NCI-H1436 (cell line): ENCODE measurements at places on chromosomes 11 and 22.
A peak's percentile ranks its signal among the peaks of the same experiment; 100 is the strongest.

DNA sequence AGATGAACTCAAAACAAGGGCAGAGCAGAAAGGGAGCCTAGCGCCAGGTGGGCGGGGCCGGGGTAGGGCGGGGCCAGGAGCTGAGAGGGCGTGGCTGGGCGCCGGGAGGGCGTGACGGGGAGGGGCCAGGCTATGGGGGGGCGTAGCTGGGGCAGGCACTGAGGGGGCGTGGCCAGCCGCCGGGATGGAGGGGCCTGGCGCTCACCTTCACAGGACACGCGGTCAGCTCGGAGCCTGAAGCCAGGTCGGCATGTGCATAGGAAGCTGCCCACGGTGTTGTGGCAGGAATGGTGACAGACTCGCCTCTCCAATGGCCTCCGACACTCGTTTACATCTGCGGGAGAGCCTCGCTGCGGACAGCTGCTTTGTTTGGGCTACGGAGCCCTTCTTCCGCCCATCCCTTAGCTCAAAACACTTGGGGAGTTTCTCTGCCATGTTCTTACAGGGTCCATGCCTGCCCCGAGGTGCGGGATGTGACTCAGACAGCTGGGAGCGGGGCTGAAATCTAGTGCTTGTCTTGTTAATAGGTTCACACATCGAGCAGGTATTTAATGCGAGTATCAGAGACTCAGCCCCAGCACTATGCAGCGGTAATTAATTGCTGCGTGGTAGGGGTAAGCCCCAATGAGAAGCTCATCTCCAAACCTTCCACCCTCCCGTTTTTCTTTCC lies 13.4 kb downstream of the VWCE start:
- DNase-seq = no peak

GRCh38 chr11:8339592-8340022 lies 75.9 kb upstream of the LMO1 start:
- DNase-seq = no peak

- DNase-seq = no peak
Observed at GRCh38 chr11:69830086-69830485, 10.9 kb upstream of the FGF3 start.

DNA sequence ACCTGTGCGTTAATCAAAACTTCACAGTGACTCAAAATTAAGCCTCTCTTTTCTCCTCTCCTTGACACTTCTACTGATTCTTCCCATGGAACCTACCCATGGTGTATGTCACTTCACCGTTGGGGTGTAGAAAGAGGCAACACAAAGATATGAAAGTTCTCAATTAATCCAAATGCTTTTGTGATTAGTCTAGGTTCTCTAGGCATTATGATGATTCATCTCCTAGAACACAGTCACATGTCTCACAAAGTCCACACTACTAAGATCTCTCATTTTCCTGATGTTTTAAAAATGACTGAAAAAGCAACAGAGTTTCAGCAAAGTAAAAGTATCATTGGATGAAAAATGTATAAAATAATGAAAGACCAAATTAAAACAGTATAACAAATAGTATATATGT lies 13.7 kb upstream of the SCGB2A2 start:
- no peak for DNase-seq

- no peak for DNase-seq
Observed at GRCh38 chr11:109970516-109971183, 122.5 kb upstream of the ZC3H12C start.

GRCh38 chr11:128814856-128815705 lies 52.0 kb downstream of the KCNJ1 start:
- DNase-seq = peak; percentile 3

DNA sequence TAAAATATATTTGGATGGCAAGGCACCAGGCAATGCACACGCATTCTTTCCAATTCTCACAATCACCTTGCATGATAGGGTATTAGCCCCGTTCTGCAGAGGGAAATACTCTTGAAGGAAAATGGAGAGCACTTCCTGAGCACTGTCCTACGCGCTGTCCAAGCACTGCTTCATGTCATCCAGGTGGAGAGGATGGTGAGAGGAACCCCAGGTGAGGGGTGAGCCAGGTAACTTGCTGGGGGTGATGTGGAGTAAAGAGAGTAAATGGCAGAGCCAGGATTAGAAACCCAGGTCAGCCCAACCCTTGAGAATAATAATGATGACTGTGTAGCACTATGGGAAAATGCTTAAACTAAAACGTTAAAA lies 711 bp upstream of the PACSIN2 start:
- no peak for DNase-seq

- DNase-seq = no peak
Observed at GRCh38 chr22:46145361-46145851, 4.9 kb upstream of the PPARA start.

DNA sequence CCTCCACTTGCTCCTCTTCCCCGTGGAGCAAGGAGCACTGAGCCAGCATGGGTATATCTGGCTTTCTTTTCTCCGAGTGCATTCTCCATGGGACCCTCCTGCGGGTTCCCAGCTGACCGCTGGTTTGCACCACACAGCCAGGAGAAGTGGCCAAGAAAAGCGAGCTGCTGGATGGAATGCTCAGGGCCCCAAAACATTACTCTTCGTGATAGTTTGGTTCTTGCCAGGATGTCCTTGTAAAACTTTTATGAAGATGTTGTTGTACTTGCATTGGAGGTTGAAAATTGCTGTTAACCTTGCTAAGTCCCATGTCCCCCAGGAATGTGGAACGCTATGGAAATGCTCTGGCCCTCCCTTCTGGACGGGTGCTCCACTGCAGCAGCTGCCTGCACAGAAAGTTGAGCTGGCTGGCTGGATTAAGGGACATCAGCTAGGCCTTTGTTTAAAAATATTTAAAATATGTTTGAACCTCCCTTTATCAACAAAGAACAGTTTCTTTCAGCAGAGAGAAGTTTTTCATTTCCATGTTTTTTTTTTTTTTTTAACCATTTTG lies 68.7 kb downstream of the ZNRF3 start:
- DNase-seq = no peak

GRCh38 chr22:27045103-27045947 lies 387.9 kb downstream of the MIAT start:
- DNase-seq = no peak

DNA sequence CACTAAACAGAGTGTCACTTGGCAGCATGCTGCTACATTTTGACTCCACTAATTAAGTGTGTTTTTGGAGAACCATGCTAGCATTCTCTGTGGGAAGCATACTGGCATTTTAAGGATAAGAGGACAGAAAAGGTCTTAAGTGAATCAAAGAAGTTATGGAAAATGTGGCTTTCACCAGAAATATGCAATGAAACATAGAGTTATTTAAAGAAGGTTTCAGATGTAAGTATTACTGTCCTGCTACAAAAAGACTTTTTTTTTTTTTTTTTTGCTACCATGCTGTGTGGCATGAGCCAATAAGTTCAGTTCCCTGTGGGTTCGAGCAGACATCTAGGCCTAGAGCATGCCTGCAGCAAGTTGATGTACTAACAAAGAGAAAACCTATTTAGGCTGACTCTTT lies 187.6 kb downstream of the MSANTD4 start:
- DNase-seq = no peak

DNA sequence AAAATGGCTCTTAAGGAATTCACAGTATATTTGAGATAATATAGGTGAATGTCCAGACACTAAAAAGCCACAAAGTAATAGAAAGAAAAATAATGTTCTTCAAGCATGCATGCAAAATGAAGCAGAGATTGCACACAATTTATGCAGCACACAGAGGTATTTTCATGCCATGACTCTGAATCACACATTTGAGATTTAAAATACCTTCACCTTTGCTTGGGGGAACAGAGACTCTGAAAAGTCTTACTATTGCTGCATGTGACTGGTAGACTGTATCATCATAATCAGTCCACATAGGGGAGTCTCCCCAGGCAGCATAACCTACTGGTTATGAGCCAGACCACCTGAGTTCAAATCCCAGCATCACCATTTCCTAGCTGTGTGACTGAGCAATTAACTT lies 96.2 kb downstream of the RCN1 start:
- no peak for DNase-seq

- peak; percentile 80 for DNase-seq
Observed at GRCh38 chr11:113992459-113993110, 17.7 kb downstream of the HTR3A start.

DNA sequence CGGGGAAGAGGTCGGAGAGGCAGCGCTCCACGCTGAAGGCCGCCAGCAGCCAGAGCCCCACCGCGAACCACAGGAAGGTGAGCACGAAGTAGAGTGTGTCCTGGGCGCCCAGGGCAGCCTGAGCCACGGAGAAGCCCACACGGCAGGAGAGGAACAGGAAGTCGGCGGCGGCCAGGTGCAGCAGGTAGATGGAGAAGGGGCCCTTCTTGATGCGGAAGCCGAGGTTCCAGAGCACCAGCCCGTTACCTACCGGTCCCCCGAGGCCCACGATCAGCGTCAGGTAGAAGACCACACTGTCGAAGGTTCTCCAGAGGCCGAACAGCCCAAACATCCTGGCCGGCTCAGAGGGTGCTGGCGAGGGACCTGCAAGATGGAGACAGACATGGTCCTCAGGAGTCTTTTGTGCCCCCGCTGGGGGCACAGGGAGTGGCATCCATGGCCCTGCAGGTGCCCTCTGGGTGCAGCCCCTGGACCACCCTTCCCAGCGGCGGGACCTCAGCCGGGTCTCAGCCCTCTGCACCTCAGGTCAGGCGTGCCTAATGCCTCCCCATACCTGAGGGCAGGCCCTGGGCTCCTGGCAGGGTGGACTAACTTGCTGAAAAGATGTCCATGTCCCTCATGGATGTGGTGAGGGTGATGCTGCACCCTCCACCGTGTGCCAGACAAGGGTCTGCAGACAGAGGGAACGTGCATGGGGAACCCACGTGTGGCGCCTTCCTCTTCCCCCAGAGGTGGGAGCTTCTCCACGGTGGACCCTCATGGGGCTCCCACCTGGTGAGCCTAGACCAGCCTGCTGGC lies at the start of gene MRGPRG:
TSS of gene MRGPRG (minus strand) at position 331 of the 798 bp plus-strand sequence. CDS start at position 331, 0 bp downstream.
- no peak for DNase-seq

GRCh38 chr11:78898266-78898775 lies 323.7 kb upstream of the NARS2 start:
- no peak for DNase-seq

- no peak for DNase-seq
Observed at GRCh38 chr11:72144807-72145565, 9.5 kb downstream of the FOLR3 start.

- DNase-seq = no peak
Observed at GRCh38 chr11:36300650-36301049, 4.6 kb downstream of the PRR5L start.
